ENCODE measurements at places on chromosomes 4 and X.
A peak's percentile ranks its signal among the peaks of the same experiment; 100 is the strongest.

DNA sequence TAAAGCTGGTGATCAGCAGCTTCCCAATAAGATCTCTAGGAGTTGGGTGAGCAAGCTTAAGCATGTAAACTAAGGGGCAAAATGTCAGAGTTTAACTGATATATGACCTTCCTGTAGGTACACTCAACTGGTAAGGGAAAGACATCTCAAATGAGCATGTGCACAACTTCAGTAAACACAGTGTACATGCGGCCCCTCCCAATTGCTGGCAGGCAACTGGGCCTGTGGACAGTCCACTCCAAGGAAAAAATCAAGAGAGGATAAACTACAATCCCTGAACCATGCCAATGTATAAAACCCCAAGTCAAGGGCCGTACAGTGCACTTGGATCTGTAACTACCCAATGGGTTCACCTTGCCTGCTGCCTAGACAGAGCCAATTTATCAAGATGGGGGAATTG is 4.9 kb upstream of the NAA11 start:
- DNase-seq: no peak

- DNase-seq: no peak
Measured at GRCh38 chrX:2828344-2828958, at the start of gene GYG2. TSS of gene GYG2 (plus strand) at chrX:2828930. CDS start at chrX:2830189, 1,259 bp downstream.

- peak; percentile 2 for DNase-seq
Measured at GRCh38 chrX:72255445-72255844, 16.6 kb upstream of the ERCC6L start.

DNA sequence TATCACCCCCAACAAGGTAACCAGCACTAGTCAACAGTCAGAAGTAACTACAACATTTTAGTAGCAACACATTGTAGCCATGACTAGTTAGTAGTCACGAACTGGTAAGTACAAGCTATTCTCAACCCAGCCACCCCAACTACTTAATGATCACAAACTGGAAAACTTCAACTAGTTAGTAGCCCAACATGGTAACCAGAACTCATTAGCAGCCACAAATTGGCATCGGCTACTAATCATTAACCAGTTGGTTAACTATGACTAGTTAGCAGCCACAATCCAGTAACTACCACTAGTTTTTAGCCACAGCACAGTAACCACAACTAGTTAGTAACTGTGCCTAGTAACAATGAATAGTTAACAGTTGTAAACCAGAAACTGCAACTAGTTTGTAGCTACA is 385.1 kb upstream of the CXorf51B start:
- DNase-seq: no peak

- no peak for DNase-seq
Measured at GRCh38 chr4:139559089-139559479, 3.1 kb upstream of the SETD7 start.

DNA sequence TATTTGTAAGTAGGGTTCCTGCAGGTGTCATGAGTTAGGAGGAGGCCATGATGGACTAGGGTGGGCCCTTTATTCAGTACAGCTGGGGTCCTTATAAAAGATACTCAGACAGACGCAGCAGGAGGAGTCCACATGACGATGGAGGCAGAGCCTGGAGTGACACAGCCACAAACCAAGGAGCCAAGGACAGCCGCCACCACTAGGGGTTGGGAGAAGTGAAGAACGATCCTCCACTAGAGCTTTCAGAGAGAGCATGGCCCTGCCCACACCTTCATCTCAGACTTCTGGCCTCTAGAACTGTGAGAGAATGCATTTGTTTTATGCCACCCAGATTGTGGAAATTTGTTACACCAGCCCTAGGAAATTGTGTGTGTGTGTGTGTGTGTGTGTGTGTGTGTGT is 31.1 kb downstream of the JAKMIP1 start:
- no peak for DNase-seq

DNA sequence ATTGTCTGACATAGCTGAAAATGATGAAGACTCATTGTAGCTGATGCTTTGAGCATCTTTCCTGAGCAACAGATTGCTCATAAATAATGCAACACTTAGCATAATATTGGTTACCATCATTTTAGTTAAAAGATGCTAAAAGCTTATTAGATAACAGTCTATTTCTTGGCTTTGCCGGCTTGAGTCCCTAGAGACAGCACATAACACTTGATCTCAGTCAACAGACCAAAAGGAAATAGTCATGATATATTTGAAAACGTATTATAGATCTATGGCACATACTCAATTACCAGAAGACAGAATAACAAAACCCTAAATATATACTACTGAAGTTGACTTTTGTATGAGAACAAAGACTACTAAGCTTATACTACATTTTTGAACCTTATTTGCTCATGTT is 846.7 kb upstream of the EPHA5 start:
- no peak for DNase-seq

DNA sequence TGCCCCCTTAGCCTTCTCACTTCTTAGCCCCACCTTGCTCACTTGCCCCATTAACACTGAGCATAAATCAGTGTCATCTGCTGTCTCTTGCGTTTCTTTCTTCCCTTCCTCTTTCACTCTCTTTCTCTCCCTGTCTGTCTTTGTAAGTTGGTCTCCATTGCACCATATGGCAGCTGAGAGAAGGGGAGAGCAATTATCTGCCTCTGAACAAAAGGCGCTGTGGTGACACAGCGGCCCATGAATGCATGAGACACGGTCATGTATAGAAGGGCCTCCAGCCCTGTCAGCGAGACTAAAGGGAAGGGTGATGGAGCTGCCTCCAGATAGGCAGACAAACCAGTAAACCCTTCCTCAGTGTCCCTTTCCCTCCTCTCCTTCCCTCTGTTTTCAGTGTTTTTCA is 88.8 kb upstream of the PCDH18 start:
- DNase-seq: no peak

DNA sequence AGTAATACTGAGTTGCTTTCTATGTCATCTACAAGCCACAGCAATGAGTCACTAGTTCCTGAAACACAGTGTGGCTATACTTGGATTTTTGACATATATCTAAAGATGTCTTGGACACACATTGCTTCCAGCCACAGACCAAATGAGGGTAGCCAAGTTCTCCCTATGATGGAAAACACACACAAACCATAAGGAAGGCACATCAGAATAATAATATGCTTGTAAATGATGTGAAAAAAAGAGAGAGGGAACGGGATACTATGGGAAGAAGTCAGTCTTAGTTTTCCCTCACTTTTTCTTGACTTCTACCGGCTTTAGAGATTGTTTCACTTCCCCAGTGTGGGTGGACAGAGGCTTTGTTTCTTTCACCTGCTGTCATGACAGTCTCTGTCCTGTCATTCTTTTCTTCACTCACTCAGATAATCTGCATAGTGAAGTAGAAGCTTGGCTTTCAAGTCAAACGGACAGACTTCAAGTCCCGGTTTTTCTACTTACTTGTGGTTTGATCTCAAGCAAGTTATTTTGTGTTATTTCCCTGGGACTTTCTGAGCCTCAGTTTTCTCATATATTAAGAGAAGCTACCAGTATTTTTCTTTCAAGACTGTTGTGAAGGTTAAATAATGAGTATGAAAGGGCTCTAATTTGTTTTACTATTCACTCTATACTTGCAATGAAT is 34.7 kb downstream of the P2RY10 start:
- DNase-seq: no peak

- no peak for DNase-seq
Measured at GRCh38 chr4:73606465-73606974, 13.7 kb downstream of the RASSF6 start.

GRCh38 chr4:2423066-2423465 is 4.3 kb downstream of the CFAP99 start:
- DNase-seq: no peak

DNA sequence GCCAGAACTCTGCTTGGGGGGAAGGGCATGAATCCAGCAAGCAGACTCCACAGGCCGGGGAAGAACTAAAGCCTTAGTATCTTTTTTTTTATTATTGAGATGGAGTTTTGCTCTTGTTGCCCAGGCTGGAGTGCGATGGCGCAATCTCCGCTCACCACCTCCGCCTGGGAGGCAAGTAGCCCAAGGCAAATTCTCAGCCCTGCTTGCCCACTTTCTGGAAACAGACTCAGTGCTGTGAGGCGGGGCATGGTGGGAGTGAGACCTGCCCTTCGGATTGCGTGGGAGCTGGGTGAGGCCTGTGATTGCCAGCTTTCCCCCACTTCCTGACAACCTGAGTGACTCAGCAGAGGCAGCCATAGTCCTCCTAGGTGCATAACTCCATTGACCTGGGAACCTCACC is 348.8 kb downstream of the GASK1B start:
- DNase-seq: no peak

DNA sequence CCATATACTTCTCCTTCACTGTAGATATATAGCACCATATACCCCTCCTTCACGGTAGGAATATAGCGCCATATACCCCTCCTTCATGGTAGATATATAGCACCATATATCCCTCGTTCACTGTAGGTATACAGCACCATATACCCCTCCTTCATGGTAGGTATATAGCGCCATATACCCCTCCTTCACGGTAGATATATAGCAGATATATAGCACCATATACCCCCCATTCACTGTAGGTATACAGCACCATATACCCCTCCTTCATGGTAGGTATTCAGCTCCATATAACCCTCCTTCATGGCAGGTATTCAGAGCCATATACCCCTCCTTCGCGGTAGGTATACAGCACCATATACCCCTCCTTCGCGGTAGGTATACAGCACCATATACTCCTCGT is 12.5 kb downstream of the SNX25 start:
- DNase-seq: no peak

DNA sequence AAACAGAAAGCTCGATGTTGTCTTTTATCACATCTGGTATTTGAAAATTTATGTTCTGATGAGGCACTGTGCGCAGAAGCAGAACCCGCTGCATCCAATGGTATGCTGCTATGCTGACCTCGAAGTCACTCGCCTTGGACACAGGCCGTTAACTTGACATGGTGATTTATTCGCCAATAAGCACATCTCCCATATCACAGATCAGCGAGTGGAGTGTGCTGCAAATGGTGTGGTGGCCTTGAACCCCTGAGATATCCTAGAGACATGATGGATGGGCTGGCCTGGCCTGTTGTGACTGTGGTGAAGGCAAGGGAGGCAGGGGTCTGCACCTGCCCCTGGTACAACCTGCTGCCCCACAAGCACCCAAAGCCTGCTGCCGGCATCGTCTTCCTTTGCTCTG is 175.4 kb upstream of the FRG1 start:
- no peak for DNase-seq

- no peak for DNase-seq
Measured at GRCh38 chr4:151417164-151417571, 8.2 kb downstream of the FHIP1A start.

DNA sequence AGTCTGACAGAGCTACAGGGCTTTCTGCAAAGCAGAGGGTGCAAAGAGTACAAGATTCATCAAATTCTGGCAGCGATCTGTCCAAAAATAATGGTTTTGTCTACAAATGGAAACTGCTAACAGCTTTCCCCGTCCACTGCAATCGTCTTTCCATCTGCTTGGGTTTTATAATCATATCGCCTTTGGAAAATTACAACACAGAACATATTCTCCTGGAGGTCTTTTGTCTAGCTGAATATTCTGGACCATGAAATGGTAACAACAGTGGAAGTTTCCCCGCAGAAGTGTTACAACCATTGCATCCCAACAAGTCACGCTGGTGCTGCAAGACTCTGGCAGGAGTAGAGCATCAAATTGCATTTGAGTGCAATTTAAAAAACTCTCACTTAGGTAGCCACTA is 101.2 kb upstream of the BOD1L1 start:
- no peak for DNase-seq

- DNase-seq: no peak
Measured at GRCh38 chr4:78940752-78941151, 1.5 kb upstream of the PAQR3 start.

- DNase-seq: no peak
Measured at GRCh38 chrX:42290608-42291007, 367.3 kb upstream of the CASK start.

DNA sequence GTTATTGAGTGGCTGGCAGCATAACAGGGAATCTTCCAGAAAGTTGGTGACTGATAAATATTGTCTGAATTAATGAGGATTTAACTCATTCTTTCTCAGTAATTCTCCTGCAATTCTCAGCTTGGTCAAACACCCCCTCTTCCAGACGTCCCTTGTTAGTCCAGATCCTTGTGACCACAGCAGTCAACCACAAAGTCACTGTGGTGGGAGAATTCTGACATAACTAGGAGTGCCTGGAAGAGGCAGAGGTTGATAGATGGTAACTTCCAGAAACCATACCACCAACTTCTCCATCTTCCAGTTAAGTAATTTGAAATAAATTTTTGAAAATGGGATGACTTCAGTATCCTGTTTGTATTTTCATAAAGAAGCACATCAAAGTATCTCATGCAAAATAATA is 90.1 kb downstream of the CEP44 start:
- DNase-seq: no peak

DNA sequence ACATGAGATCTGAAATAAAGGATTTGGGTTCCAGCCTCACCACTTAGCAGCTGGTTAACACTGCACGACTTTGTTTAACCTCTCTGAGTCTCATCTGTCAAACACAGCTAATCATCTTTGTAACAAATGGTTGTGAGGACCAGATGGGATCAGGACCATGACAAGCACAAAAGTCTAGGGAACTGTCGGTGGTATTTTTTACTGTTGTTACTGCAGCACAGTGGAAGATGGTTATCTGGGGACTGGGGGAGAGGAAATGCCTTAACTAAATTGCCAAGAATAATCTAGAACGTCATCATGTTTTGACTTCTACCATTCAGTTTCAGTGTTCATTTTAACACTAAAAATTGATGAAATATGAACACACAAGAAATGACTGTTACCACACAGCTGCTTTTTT is 99.5 kb downstream of the ADGRA3 start:
- DNase-seq: no peak

DNA sequence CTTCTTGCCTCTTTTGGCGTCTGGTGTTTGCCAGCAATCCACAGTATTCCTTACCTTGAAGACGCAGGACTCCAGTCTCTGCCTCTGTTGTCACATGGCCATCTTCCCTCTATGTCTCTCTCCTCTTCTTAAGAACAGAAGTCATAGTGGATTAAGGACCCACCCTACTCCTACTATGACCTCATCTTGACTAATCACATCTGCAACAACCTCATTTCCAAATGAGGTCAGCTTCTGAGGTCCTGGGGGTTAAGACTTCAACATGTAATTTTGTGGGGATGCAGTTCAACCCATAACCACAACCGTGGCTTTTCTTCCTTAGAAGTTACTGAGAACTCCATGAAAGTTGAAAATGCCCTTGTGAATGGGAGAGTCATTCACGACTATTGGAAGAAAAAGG is 23.3 kb downstream of the TLR8 start:
- DNase-seq: no peak

DNA sequence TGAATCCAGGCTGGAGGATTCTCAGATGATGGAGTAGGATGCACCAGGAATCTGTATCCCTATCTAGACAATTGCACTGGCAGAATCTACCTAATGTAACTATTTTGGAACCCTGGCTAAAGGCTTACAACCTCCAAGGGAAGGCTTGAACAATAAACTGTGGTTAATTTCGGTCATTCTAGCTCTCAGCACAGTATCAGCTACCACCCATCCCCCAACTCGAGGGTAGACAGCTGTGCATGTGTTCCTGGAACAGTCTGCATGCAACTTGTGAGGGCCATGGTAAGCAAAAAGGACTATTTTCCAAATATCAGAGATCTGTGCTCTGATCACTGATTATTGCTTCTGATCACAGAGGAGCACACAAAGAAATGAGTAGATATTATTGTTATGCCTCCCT is 34.0 kb downstream of the ELF2 start:
- DNase-seq: no peak
